ENCODE measurements at places on chromosomes 6 and 20.

- H3K4me3 ChIP-seq = no peak overlapping the region
- peak overlapping the region; percentile 59 for H3K27ac ChIP-seq
- no peaks in the 10 kb centered on the region for H3K36me3 ChIP-seq
- peaks cover 2% of the 10 kb centered on the region for H3K27me3 ChIP-seq
Measured at GRCh38 chr20:51335329-51335841, 207.1 kb downstream of the NFATC2 start.

DNA sequence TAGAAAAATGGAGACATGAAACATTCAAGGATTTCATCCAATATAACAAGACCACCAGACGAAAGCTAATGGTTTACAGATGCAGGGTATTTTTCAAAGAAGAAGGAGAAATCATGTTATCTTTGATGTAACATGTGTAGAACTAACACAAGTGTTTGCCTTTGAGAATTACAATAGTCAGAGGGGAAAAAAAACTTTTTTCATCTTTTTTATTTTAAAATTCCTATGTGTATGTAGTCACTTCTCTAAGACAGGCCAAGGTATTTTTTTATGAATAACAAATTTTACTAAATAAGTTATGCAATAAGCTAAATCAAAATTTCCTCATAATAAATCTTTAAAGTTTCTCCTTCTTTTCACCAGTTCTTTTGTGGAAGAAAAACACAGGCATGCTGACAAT lies 161.4 kb downstream of the PDE7B start:
- H3K36me3 ChIP-seq = no peaks in the 10 kb centered on the region
- H3K27ac ChIP-seq = no peak overlapping the region
- DNase-seq = no peak

- no peak overlapping the region for H3K27ac ChIP-seq
- H3K36me3 ChIP-seq = no peaks in the 10 kb centered on the region
- H3K4me3 ChIP-seq = no peak overlapping the region
- no peak for DNase-seq
Measured at GRCh38 chr20:47780720-47781389, 4.4 kb downstream of the SULF2 start.

DNA sequence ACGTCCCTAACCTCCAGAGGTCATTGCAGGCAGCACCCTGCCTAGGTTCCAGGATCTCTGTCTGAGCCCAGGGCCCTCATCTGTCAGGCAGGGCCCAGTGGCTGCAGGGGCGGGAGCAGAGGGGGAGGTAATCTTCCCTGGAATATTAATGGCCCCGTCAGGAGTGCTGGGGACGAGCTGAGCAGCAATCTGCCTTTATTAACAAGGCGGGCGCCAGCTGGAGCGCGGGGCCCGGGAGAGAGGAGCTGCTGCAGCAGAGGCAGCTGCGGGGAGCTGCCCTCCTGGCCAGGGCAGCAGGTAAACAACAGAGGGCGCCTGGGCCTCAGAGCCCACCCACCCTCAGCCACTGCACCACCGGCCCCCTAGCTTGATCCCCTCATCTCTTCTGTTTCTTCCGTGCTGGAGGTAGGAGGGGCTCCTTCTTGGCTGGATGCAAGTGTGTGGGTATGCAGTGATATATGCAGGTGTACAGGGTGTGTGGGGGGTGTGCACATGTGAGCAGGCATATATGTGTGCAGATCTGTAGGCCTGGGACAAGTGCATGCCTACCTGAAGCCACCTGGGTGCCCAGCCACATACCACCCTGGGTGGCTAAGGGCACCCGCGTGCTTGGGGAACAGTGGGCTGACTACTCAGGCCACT lies 131.8 kb upstream of the MLN start:
- peaks cover 2% of the 10 kb centered on the region for H3K4me1 ChIP-seq
- H3K27ac ChIP-seq = no peak overlapping the region
- H3K36me3 ChIP-seq = no peaks in the 10 kb centered on the region
- H3K4me3 ChIP-seq = no peak overlapping the region

GRCh38 chr6:48917233-48917632 lies 545.8 kb downstream of the MMUT start:
- no peak overlapping the region for H3K4me3 ChIP-seq
- H3K27ac ChIP-seq = no peak overlapping the region
- H3K27me3 ChIP-seq = no peaks in the 10 kb centered on the region
- H3K36me3 ChIP-seq = no peaks in the 10 kb centered on the region

DNA sequence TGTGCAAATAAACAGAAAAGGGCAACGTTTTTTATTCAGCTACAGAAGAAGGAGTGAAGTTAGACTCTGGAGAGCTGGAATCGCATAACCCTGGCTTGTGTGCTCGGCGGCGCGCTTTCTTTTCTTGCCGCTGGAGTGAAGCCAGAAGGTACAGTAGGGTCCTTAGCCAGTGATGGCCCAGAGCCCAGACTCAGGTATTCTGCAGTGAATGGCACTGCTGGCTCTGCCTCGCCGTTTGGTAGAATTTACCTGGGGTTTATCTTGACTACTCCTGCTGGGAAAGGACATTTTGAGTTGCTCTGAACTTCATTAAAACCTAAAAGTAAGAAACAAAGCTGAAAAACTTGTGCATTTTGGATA lies 56.9 kb upstream of the TIAM2 start:
- H3K27ac ChIP-seq = no peak overlapping the region
- H3K4me1 ChIP-seq = no peaks in the 10 kb centered on the region
- no peaks in the 10 kb centered on the region for H3K27me3 ChIP-seq
- H3K4me3 ChIP-seq = no peak overlapping the region
- no peak for DNase-seq

GRCh38 chr6:107154131-107154800 lies 39.0 kb upstream of the BEND3 start:
- no peak overlapping the region for H3K4me3 ChIP-seq
- H3K27ac ChIP-seq = no peak overlapping the region
- no peaks in the 10 kb centered on the region for H3K4me1 ChIP-seq
- H3K27me3 ChIP-seq = no peaks in the 10 kb centered on the region

GRCh38 chr6:7058250-7058923 lies 49.4 kb upstream of the RREB1 start:
- peaks cover 3% of the 10 kb centered on the region for H3K27me3 ChIP-seq
- H3K36me3 ChIP-seq = no peaks in the 10 kb centered on the region
- no peak overlapping the region for H3K4me3 ChIP-seq

- H3K27ac ChIP-seq = no peak overlapping the region
- no peaks in the 10 kb centered on the region for H3K27me3 ChIP-seq
- no peaks in the 10 kb centered on the region for H3K36me3 ChIP-seq
- H3K4me3 ChIP-seq = no peak overlapping the region
- H3K4me1 ChIP-seq = no peaks in the 10 kb centered on the region
Measured at GRCh38 chr6:39577446-39578165, 147.6 kb downstream of the KIF6 start.

- H3K27ac ChIP-seq = no peak overlapping the region
- peaks cover 12% of the 10 kb centered on the region for H3K27me3 ChIP-seq
- H3K36me3 ChIP-seq = no peaks in the 10 kb centered on the region
- H3K4me1 ChIP-seq = no peaks in the 10 kb centered on the region
- no peak for DNase-seq
- no peak overlapping the region for H3K4me3 ChIP-seq
Measured at GRCh38 chr20:1830240-1830639, 65.0 kb upstream of the SIRPA start.

DNA sequence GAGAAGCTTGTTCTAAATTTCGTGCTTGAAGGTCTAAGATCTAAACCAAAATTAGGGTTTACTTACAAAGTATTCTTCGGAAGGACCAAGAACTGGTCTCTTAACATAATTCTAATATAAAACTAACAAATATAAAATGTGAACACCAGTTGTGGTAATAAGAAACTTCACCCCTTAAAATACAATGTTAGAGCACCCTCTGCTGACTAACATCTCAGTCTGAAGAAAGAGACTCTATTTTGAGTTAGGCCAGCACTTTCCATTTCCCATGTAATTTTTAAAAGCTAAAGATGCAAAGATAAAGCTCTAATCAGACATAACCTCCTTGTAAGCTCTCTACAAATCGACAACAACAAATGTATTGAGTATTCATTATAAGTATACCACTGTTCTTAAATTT lies 24.6 kb downstream of the ATG5 start:
- H3K4me1 ChIP-seq = peaks cover 15% of the 10 kb centered on the region
- no peaks in the 10 kb centered on the region for H3K27me3 ChIP-seq
- no peaks in the 10 kb centered on the region for H3K36me3 ChIP-seq
- no peak for DNase-seq
- H3K27ac ChIP-seq = no peak overlapping the region

GRCh38 chr20:17538517-17539170 lies 7.5 kb upstream of the BFSP1 start:
- H3K27ac ChIP-seq = no peak overlapping the region
- no peak overlapping the region for H3K4me3 ChIP-seq
- peaks cover 9% of the 10 kb centered on the region for H3K27me3 ChIP-seq

DNA sequence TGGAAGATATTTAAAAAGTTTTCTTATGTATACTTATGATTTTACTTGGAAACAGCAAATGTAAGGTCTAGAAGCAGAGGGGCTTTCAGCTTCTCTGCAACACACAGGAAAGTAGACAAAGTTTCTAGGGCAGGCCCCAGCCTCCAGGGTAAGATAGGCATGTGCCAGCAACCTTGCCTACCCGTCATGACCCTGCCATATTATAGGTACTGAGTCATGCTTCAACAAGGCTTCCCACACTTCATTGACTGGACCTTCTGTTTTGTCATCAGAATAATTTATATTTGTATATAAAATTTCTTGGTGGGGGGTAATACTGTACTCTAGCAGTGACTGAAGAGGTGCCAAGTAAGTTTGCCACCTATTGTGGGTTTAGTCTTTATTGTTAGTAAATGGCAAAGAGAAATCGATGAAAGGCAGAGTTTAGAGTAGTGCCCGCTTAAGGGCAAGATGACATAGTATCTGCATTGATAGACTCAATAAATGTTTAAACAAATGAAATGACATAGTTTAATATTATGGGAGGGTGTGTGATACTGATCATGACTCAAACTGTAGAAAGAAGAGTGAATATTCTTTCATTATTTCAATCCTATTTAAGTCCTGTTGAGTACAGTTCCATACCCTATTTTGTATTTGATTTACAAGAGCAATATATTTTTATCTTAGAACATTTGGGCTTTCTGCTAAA lies 95.6 kb downstream of the JARID2 start:
- no peak overlapping the region for H3K27ac ChIP-seq
- H3K4me3 ChIP-seq = no peak overlapping the region
- DNase-seq = no peak
- no peaks in the 10 kb centered on the region for H3K36me3 ChIP-seq
- H3K27me3 ChIP-seq = no peaks in the 10 kb centered on the region

GRCh38 chr6:144252259-144252658 lies 32.9 kb upstream of the UTRN start:
- no peak overlapping the region for H3K27ac ChIP-seq
- DNase-seq = no peak
- peaks cover 15% of the 10 kb centered on the region for H3K4me1 ChIP-seq
- H3K36me3 ChIP-seq = no peaks in the 10 kb centered on the region

DNA sequence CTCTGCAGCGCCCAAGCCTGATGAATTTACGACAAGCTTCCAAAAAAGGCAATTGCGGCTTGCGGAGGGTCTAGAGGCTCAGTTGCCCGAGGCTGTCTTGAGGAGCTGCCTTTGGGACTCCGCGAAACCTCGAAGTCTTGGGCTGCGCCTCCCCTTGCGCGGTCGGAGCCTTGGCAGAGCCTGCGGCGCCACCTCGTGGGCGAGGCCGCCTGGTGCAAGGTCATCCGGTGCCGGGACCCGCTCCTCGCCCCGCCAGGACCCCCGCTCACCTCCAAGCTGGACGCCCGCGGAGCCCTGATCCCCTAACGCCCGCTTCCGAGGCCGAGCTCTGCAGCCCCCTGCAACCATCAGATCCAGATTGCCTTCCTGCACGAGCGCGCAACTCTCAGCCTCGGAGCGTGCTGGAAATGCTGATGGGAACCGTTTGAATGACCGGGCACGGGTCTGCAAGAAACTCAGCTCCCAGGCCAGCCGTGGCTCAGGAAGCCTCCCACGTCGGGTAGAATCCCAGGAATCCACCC lies 14.9 kb upstream of the FAM210B start:
- H3K36me3 ChIP-seq = no peaks in the 10 kb centered on the region
- H3K27ac ChIP-seq = no peak overlapping the region
- peak; percentile 63 for DNase-seq
- H3K4me1 ChIP-seq = peaks cover 8% of the 10 kb centered on the region

- peaks cover 5% of the 10 kb centered on the region for H3K36me3 ChIP-seq
- no peak overlapping the region for H3K27ac ChIP-seq
- H3K4me1 ChIP-seq = no peaks in the 10 kb centered on the region
- no peaks in the 10 kb centered on the region for H3K27me3 ChIP-seq
- no peak overlapping the region for H3K4me3 ChIP-seq
Measured at GRCh38 chr20:13461849-13462458, 176.8 kb downstream of the TASP1 start.

DNA sequence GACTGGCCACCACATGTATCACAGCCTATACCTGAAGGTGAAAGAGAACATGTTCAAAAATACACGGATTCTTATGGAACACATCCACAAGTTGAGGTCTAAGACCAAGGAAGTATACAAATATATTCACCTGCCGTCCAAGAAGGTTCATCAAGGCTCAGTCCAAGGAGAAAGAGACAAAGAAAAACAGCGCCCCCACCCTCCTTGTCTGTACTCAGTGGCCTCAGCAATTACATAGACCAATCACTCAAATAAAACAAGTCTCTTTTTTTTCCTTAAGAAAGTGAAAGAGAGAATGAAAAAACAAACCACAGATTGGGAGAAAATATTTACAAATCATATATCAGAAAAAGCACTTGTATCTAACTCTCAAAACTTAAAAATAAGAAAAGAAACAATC lies 19.5 kb downstream of the CPXM1 start:
- H3K36me3 ChIP-seq = no peaks in the 10 kb centered on the region
- peaks cover 11% of the 10 kb centered on the region for H3K4me1 ChIP-seq
- no peak for DNase-seq
- peaks cover 21% of the 10 kb centered on the region for H3K27me3 ChIP-seq

DNA sequence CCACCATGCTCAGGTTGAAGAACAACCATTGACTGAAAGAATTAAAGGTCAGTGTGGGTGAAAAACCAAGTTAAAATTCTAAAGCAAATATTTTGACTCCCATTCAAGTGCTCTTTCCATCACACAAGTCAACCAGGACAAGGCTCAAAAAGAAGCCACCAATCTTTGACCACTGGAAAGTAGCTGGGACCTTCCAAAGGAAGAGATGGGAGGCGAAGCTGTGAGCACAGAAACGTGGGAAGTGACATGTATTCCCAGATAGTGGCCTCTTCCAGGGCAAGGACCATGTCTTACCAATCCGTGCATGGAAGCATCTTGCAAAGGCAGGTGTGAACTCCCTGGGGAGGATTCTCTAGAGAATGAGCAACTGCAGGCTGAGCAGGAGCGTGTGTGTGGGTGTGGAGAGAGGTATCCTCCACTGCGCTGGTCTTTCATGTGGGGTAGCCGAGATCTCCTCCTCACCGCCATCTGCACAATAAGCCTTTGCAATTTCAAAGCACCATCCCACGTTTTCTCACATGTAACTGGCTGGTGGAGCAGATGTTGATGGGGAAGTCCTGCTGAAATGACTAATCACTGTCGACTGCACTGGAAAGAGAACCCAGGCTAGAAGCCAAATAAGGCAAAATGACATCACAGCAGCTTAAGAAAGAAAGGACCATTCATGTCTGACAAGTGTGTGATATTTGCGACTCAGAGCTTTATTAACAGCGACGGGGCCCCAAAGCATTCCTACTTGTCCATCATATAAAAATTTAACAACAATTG lies 189.4 kb upstream of the RREB1 start:
- H3K27me3 ChIP-seq = peaks cover 26% of the 10 kb centered on the region
- DNase-seq = peak; percentile 89
- no peak overlapping the region for H3K4me3 ChIP-seq
- H3K4me1 ChIP-seq = peaks cover 17% of the 10 kb centered on the region
- H3K36me3 ChIP-seq = no peaks in the 10 kb centered on the region

All from activated CD4-positive, alpha-beta memory T cell treated with anti-CD3 and anti-CD28 coated beads for 36 hours (primary cell).